ENCODE measurements at places on chromosomes 1 and 21.

GRCh38 chr1:32334864-32335534 is 1.0 kb downstream of the MARCKSL1 start:
- peak; percentile 35 for DNase-seq

- DNase-seq = no peak
Observed at GRCh38 chr21:28937737-28938136, 54.9 kb downstream of the LTN1 start.

GRCh38 chr21:44967082-44968047 is 27.5 kb downstream of the SLX9 start:
- DNase-seq = no peak

DNA sequence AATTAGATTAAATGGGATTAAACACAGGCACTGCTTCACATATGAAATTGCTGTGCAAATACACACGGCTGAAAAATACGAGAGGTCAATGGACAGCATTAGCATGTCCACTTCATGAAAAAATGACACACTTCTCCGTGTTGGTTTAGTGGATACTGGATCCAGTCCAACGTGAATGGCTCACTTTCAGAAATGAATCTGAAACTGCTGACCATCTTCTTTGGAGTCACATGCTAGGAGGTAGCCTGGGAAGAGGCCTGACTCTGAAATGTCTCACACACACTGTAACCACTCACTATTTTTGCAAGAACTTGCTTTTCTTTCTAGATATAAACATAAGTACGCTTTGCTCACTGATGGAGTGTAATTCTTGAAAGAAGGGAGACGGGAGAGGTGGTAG is 127.3 kb downstream of the HLCS start:
- no peak for DNase-seq
